ENCODE measurements at places on chromosomes 7 and 10. TPM values are rescaled to one million over a fixed set of nuclear protein-coding genes. Genes with fewer than 3 reads are reported as not detected.

The TBXAS1 gene
- total RNA-seq: 18.9 TPM

The PNLIPRP2 gene
- total RNA-seq: not detected

The PCBD1 gene
- 40.7 TPM for total RNA-seq

The STAG3 gene
- 1.0 TPM for total RNA-seq

The AIFM2 gene
- total RNA-seq: 5.8 TPM

The POMZP3 gene
- 19.7 TPM for total RNA-seq

The ANLN gene
- total RNA-seq: 102 TPM

The HOXA4 gene
- total RNA-seq: not detected
